Occipital lobe (tissue), 3 donors: ENCODE measurements at places on chromosomes 6 and 20. TPM values are rescaled to one million over a fixed set of nuclear protein-coding genes. Genes with fewer than 3 reads are reported as not detected.

DNA sequence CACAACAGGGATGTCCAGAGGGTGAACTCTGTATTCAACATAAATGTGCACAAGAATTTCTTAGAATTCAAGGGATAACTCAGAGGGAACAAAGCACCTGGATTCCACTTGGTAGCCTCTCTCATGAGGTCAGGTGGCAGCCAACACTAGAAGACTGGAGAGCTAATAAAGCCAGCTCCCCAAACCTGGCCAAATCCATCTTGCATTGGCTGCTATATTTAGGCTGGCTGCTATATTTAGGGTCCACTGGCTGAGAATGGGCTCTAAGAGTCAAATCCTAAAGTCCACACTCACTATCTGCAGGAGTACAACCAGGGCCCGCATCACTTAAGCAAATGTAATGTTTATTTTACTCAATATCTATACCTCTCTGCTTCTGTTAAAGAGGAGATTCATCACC lies 20.0 kb downstream of the TBC1D7 start:
- DNase-seq: no peak

DNA sequence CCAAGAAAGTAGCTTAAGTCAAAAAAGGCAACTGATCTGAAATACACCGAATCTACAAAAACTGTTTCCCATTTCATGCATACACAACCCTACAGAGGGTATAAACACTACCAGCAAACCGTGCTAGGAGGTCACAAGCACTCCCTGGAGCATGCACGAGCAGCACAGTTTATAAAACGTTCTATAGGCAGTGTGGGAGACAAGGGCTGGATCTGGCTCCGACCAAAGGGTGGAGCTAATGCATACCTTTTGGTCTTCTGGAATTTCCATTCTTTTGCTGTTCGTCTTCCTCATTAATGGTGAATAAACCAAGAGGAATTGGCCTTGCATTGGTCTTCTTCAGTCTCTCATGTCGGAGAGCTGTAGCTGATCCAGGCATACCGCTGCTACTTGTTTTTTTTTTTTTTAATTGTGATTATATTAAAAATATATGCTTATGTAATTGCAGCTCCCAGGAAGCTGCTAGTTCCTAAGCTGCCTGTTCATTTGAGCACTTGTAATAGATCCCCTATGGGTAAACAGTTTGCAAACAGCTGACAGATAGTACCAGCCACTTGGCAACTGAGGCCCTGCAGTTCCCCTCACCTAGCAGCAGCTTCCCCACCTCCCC lies 24.5 kb downstream of the MAP7 start:
- peak; percentile 52 for DNase-seq

- no peak for DNase-seq
Measured at GRCh38 chr20:23551383-23551782, 16.9 kb downstream of the CST9L start.

GRCh38 chr6:6700407-6701270 lies 112.1 kb downstream of the LY86 start:
- DNase-seq: no peak

GRCh38 chr6:11292091-11292490 lies 59.6 kb upstream of the NEDD9 start:
- no peak for DNase-seq

DNA sequence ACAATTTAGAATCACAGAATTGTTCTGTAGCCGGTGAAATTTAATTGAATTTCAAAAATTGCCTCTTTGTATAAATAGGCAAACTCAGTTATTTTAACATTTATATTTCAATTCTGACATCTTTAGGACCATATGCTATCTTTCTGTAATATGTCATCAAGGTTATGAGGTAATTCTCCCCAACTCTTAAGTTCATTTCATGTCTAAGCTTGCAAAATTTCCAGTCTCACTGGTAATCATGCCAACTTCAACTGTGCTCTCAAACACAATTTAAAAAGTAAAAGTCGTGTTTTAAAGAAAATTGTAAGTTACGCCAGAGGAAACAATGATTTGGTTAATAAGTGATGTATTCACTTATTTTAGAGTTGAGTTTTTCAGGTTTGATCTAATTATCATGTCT lies 1.4 kb downstream of the NCOA7 start:
- DNase-seq: no peak

DNA sequence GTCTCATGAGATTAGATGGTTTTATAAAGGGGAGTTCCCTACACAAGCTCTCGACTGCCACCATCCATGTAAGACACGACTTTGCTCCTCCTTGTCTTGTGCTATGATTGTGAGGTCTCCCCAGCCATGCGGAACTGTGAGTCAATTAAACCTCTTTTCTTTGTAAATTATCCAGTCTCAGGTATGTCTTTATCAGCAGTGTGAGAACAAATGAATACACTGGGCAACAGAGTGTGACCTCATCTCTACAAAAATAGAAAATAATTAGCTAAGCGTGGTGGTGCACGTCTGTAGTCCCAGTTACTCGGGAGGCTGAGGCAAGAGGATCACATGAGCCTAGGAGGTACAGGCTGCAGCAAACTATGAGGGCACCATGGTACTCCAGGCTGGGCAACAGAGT lies 51.3 kb downstream of the MDN1 start:
- no peak for DNase-seq

- DNase-seq: no peak
Measured at GRCh38 chr6:139230391-139230840, 61.4 kb downstream of the TXLNB start.

DNA sequence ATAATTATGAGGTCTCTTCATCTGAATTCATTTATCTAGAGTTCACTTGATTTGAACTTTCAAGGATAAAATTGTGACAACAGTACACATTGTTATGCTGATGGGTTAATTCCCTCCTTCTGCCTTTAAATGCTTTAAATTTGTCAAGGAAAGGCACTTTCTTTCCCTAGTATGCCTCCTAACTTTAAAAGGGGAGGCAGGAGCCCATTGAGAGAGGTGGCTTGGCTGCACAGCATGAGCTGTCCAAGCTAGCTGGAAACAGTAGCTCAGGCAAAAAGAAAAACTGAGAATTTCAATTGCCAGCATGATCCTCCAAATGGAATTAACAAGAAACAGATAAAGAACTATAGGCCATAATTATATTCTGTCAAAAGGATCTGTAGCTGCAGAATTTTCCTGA lies 243.3 kb upstream of the GRIK2 start:
- no peak for DNase-seq

- no peak for DNase-seq
Measured at GRCh38 chr20:49794336-49795134, 18.1 kb upstream of the SLC9A8 start.

DNA sequence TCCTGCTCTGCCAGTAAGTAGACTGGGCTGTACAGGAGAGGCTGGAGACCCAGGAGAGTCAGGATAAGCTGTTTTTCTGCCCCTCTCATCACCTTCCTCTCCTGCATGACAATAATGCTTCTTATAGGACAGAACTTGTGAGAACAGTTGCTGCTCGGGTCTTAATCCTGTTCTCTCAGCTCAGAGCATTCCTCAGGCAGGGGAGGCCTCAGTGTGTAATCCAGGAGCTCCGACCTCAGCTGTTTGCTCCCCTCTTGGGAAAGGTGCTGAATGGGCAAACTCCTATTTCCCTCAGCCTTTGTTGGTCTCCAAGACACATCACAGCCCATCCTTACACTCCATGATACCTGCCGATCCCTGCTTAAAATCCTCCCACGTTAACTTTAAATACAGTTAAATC lies 134.9 kb upstream of the LRFN2 start:
- no peak for DNase-seq

GRCh38 chr6:169235286-169235685 lies 18.4 kb downstream of the THBS2 start:
- no peak for DNase-seq

DNA sequence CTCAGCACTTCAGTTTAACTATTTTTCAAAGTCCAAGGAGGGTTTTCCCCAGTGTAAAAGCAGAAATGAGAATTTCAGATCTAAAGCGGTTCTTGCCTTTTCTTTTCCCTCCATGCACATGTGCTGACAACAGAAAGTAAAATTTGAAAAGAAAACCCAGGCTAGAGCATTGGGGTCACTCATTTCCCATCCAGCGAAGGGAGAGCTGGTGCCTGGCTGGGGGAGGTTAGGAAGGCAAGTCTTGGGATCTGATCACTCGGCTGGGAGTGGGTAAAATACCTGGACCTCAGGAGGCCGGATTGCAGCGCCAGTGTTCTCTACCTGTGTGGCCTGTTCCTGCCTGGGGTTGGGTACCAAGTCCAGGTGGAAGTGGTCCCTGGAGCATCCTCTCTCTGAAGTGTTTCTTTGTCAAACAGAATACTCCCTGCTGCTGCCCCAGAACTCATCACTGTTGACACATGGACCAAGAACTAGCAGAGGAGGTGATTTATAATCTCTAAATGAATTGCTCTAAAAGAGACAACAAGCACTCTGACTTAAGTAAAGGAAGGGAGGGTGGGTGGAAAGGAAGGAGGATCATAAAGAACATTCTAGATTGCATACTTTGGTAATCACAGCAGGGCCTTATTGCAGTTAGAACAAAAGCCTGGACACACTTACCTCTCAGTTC lies 136.0 kb downstream of the MTHFD1L start:
- DNase-seq: no peak

DNA sequence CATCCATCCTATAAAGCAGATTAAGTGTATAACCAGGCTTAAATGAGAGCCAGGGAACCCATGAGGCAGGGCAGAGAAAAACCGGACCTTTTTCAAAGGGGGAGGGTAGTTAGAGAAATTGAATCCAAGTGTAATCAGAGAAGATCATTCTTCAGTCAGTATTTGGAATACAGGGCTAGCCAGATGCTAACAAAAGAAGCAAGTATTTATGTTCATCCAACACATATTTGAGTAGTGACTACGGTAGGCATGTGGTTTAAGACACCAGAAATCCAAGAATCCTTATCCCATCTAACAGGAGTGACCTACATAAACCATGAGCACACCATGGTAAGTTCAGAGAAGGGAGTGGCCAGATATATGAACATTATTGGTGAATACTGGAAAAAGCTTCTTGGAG lies 46.8 kb upstream of the FAM83C start:
- DNase-seq: no peak

DNA sequence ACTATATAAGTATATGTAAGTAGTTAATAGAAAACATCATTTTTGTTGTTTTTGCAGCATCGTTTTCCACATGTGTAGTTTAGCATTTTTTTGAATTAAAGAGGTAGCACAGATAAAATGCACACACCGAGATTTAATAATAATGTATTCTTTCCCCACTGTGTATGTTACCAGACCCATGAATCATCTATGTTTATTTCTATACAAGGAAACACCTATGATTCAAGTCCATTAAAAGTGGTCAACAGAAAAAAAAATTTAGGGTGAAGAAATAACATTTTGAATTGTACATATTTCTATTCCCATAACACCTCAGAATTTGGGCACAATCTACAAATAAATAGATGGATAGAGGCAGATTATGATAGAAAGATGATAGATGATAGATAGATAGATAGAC lies 31.7 kb upstream of the HCRTR2 start:
- DNase-seq: no peak

GRCh38 chr6:152100183-152100618 lies 292.7 kb downstream of the ESR1 start:
- no peak for DNase-seq

DNA sequence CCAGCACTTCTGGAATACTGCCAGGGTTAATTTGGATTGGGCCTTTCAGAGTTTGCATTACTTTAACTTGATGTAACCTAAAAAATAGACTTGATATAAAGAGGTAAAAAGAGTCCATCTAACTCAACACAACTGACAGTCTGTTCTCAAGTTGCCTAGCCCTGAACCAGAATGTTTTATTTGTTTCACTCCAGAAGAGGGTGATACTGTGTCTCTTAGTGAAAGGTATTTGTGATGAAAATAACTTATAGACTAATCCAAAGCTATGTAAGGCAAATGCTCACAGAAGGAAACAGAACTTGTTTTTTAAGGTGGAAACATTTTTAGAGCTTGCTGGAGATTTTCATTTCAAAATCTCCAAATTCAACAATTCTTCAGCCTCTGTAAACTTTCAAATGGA lies 469.1 kb upstream of the RUNX2 start:
- DNase-seq: no peak

GRCh38 chr6:125481056-125481455 lies 179.3 kb upstream of the HDDC2 start:
- no peak for DNase-seq

GRCh38 chr20:23200914-23201313 lies 114.8 kb upstream of the CD93 start:
- DNase-seq: no peak

Gene SOX18
- 0.31 TPM for total RNA-seq

Gene DEFB132
- not detected for total RNA-seq

Gene ADGRF1
- not detected for total RNA-seq

Gene MUC21
- total RNA-seq: not detected

Gene AKAP12
- 42.9 TPM for total RNA-seq
